CD4-positive, alpha-beta T cell treated with Interleukin-15 for 1 hour (primary cell): ENCODE measurements at places on chromosomes 5 and 9.

DNA sequence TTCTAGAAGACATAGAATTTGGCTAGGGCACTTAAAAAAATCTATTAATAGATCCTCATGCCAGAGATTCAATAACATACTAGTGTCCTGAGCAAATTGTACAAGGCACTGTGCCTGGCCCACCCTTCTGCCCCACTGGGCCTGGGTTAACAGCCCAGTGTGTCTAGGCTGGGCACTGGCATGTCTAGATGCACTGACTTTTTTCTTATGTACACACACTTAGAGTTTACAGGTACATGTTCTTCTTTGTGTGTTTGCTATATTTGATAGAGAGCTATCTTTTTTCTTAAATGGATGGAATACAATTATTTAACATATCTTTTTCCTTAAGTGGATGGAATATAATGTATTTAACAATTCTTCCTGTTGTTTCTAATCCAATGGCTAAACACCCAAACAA lies 241.5 kb downstream of the AUH start:
- no peak for DNase-seq

GRCh38 chr5:179749857-179750508 lies 17.4 kb downstream of the MAML1 start:
- DNase-seq, result no peak

DNA sequence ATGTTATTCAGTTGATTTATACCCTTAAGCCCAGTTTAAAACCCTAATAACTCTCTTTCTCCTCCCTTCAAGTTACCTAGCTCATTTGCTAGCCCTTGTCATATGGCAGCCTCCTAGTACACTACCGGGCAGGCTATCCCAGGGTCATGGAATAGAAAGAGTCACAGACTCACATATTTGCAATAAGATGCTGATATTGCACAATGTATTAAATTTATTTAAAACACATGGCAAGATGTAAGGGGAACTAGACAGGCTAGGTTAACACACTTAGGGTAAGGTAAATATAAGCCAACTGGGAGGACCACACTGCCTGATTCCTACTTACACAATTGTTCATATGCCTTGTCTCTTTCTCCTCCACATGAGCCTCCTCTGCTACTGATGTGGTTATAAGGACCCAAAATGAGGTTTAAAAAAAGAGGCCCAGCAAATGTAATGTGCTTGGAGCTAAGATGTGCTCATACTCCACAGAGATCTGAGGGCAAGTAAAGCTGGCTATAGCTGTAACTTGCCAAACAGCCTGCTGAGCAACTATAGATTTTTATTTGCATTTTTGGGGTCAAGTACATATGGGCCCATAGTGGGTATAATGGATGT lies 130.0 kb downstream of the ENC1 start:
- no peak for DNase-seq

DNA sequence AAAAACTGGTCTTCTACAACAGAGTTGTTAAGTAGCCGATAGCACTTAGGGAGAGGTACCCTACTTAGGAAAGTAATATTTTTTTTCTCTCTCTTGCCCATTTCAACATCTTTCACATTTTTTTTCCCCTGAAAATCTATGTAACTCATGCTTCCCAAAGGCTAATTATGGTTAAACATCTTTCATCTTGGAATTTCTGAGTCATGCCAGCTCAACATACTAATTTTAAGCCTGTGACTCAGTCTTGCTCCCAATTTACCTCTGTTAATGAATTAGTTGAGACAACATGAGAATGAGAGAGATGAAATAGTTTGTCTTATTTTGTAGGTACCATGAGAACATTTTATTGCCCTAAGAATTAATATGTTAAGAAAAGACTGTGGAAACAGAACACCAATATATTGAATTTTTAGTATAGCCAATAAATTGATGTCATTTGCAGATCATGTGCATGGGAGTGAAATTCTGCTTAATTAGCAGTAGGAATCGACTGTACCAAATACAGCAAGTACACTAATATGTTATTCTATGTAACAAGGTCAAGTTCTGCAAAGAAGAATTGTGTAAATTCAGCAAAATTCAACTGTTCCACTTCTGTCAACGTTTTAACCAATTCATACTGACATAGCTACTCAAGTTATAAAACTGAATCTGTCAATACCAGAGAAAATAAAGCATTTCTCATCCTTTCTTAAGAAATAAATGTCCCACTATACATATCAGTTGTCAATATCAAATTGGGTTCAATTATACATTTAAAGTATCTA lies 550.0 kb downstream of the PTPRD start:
- DNase-seq, result no peak

- DNase-seq, result no peak
Observed at GRCh38 chr5:14598225-14598624, 16.6 kb downstream of the OTULINL start.

GRCh38 chr9:35856882-35857281 lies 13.3 kb downstream of the OR13J1 start:
- no peak for DNase-seq

DNA sequence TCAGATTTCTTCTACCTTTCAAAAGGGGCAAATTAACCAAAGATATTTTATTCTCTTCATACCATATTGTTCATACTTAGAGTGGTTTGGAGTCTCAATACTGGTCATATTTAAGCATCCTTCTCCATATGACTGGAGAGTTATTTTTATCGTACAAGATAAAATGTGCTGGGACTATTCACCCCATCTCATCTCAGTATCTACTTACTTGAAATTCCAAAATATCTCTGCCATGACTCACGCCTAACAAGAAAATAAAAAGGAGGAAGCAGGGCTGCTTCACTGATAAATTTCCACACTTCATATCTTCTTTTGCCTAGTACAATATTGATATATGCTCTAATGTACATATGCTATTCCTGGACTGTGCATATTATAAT lies 277.9 kb upstream of the CDH9 start:
- no peak for DNase-seq
